ENCODE measurements at places on chromosomes 4 and X.

- no peak for DNase-seq
Observed at GRCh38 chrX:35557916-35558315, 240.2 kb upstream of the MAGEB16 start.

DNA sequence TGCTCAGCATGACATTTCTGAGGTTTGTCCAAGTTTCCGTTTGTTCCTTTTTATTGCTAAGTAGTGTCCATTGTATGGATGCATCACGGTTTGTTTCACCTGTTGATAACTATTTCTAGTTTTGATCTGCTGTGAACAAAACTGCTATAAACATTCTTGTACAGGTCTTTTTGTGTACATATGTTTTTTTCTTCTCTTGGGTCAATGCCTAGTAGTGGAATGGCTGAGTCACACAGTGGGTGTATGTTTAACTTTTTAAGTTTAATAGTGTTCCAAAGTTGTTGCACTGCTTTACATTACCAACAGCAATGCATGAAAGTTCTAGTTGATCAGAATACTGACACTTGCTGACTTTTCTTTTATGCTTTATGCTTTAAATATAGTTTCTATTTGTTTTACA lies 76.7 kb downstream of the MAOB start:
- DNase-seq: no peak

DNA sequence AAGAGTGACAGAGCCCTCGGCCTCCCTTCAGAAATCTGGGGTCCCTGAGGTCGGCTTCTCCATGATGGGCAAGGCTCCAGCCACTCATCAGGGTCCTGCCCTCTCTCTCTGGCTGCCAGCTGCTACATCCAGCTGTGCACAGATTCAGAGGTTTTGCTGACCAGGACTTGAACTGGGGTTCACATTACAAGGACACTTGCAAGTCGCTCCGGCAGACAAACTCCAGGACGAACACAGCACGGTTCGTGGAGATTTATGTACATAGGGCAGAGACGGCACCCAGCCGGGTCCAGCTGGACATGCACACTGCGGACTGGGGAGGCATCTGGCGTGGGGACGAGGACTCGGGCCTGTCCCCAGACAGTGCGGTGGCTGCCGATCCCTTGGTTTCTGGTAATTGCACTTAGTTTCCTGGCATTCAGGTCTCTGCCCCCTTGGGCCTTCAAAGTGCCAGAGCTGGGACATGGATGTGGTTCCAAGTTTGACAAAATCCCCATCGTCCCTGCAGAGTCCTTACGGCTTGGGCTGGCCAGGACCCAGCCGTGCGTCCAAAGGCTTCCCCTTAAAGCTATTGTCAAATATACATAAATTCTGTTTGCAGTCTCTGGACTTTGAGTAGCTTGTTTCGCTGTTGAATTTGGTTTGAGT lies 6.2 kb upstream of the C4orf50 start:
- DNase-seq: no peak

DNA sequence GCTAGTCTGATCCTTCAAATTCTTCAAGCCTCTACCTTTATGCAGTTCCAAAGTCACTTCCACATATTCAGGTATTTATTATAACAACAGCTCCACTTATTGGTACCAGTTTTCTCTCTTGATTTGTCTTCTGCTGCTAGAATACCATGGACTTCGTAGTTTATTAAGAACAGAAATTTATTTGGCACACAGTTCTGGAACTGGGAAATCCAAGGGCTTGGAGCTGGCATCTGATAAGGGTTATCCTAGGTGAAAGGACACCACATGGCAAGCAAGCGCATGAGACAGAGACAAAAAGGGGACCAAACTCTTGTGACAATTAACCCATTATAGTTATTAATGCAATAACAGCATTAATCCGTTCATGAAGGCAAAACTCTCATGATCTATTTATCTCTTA lies 600.5 kb upstream of the ATOH1 start:
- no peak for DNase-seq

DNA sequence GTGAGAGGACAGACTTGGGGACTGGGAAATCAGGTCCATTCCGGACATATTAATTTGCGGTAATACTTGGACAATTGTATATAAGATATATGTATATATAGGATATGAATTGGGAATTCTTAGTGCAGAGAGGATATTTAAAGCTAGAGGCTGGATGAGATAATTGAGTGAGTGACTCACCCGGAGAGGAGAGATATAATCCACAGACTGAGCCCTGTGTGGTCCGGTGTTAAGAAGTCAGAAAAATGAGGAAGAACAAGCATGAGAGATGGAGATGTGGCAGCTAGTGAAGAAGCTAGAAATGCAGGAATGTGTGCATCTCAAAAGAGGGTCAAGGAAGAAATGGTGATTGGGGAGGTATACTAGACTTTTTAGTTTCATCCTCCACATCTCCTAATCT lies 336.2 kb downstream of the SLC7A11 start:
- no peak for DNase-seq
